Right kidney (tissue), 9 donors: ENCODE measurements at places on chromosomes 12 and 14.

DNA sequence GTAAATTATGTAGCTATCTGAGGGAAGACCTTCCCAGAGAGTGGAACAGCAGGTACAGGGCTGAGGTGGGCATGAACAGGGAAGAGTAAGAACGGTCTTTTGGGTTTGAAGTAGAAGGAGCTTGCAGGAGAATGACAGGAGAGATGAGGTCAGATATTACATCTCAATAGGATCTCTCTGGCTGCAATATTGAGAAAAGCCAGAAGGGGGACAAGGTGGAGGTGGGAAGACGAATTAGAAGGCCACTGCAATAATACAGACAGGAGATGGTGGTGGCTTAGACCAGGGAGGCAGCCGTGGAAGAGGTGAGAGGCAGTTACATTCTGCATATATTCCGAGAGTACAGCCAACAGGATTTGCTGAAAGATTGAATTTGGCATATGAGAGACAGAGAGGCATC is 310.2 kb downstream of the APAF1 start:
- no peak for DNase-seq

GRCh38 chr14:90681929-90682328 is 134.3 kb downstream of the TTC7B start:
- DNase-seq = no peak

- DNase-seq = no peak
These were observed 90.2 kb downstream of the NTN4 start for GRCh38 chr12:95700316-95700785.

DNA sequence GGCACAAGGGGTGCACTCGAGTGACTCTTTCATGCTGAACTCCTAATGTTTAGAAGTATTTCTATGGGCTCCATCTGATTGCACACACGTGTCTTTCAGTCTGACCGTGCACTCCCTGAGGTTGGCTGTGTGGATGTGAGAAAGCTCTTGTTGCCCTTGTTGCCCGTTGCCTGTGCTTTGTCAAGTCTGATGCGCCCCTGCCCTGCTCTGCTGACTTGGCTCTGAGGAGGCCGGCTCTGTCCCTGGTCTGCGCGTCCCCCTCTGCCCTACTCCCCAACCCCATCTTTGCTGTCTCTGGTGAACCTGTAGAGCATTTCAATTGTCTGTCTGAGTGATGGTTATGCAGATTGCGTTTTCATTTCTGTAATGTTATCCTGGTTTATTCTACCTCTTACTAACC is 802.3 kb downstream of the NRXN3 start:
- DNase-seq = no peak

DNA sequence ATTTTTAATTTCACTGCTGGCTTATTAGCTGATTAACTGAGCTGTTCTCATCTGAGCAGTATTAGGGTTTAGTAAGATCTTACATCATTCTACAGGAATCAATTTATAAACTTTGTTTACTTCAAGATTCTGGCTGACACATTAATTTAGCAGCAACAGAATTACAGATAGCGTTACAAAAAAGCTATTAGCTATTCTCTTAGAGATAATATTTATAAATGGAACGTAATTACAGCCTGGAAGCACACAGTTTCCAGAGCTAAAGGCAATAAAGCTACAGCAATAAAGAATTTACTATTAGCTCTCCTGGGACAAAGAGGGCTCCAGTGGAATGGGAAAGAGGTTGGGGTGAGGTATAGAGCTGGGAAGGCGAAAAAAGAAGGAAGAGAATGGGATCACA is 34.7 kb downstream of the PDE6H start:
- no peak for DNase-seq

GRCh38 chr14:95162641-95163040 is 5.3 kb upstream of the DICER1 start:
- no peak for DNase-seq

DNA sequence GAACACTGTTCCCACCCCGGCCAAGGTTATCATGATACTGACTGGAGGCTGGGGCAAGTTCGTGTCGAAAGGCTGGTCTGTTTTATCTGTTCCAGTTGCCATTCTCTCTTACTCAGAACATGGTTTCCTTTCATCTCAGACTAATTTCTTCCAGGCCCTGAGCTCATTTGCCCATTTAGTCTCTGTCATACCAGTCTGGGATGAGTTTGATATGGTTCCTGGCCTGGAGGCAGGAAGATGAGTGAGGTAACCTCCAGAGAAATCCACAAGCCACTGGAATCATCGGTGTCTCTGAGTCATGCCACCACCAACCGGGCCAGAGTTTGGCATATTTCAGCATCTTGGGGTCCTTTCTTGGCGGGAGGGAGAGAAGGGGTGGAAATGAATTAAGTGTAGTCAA is 114.7 kb downstream of the NTF3 start:
- no peak for DNase-seq

- no peak for DNase-seq
These were observed 78.8 kb upstream of the RTL1 start for GRCh38 chr14:100982353-100982752.

DNA sequence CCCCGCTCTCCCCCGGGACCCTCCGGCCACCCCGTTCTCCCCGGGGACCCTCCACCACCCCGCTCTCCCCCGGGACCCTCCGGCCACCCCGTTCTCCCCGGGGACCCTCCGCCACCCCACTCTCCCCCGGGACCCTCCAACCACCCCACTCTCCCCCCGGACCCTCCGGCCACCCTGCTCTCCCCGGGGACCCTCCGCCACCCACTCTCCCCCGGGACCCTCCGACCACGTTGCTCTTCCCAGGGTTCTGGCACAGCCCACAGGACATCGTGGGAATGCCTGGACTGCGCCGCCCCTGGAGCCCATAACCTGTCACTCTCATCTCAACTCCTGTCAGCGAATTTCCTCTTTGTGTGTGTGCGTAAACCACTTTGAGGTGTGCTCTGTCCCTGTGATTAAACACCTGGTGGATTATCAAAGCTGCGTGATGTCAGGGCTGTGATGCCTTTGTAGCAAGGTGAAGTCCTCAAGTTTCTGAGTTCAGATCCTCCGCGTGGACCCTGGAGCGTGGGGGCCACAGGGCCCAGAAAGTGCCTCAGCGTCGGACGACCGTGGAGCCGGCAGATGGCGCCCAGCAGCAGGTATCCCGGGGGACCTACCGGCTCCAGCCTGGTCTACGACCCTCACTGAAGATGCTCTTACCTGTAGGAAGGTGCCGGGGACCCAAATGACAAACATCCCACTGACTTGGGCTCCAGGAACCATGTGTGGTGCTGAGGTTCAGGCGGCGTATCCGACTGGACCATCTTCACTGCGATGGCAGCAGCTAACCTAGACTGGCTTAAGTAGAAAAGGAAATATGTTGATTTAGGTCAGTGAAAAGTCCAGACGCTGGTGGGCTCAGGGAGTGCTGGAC is 63.2 kb upstream of the GALNT9 start:
- no peak for DNase-seq

- peak; percentile 27 for DNase-seq
These were observed 2.6 kb downstream of the SMIM41 start for GRCh38 chr12:52082026-52082668.

GRCh38 chr12:93183940-93184671 is 193.6 kb upstream of the NUDT4 start:
- peak; percentile 27 for DNase-seq

DNA sequence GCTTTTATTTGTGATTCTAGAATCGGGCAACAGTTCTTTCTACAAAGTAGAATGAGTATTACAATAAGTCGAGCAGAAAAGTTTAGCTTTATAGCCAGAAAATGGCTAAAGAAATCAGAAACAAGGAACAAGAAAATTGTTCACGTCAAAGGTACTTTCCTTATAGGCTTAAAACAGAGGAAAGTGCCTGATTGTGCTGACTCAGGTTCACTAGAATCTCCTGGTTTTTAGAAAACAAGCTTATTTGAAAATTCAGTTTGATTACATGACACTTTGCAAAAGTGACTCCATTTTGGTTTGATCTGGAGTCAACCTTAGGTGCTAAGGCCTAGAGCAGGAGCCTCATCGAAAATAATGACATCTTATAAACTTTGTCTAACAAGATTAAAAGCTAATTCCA is 564.7 kb upstream of the FLRT2 start:
- no peak for DNase-seq

GRCh38 chr12:76623931-76624330 is 64.4 kb upstream of the OSBPL8 start:
- no peak for DNase-seq

DNA sequence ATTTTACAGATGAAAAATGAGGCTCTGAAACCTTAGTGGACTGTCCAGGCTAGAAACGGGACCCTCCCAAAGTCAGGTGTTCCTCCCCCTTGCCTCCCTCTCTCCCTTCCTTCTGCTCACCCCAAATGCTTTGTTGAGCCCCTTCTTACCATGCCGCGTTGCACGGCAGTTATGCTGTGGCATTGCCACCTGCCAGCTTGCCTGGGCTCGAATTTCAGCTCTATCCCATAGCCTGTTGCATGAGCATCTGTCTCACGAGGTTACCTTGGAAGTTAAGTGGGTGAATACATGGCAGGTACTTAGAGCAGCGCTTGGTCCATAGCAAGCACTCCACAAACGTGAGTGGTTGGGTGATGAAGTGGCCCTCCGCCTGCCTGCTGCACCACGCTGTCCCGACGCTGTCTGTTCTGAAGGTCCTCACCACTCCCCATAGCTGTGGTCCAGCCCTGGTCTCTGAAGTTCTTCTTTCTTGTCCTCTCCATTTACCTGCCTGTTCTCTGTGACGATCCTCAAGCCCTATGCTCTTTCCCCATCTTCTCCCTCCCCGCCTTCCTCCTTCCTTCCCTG is 269.9 kb downstream of the CACNA1C start:
- DNase-seq = no peak

GRCh38 chr12:57882575-57882974 is 36.0 kb upstream of the CTDSP2 start:
- DNase-seq = no peak

GRCh38 chr12:69509308-69509736 is 39.1 kb downstream of the FRS2 start:
- no peak for DNase-seq

GRCh38 chr14:91415794-91416743 is 1.6 kb downstream of the CCDC88C start:
- no peak for DNase-seq

- no peak for DNase-seq
These were observed 43.7 kb upstream of the BDKRB2 start for GRCh38 chr14:96160913-96161310.

DNA sequence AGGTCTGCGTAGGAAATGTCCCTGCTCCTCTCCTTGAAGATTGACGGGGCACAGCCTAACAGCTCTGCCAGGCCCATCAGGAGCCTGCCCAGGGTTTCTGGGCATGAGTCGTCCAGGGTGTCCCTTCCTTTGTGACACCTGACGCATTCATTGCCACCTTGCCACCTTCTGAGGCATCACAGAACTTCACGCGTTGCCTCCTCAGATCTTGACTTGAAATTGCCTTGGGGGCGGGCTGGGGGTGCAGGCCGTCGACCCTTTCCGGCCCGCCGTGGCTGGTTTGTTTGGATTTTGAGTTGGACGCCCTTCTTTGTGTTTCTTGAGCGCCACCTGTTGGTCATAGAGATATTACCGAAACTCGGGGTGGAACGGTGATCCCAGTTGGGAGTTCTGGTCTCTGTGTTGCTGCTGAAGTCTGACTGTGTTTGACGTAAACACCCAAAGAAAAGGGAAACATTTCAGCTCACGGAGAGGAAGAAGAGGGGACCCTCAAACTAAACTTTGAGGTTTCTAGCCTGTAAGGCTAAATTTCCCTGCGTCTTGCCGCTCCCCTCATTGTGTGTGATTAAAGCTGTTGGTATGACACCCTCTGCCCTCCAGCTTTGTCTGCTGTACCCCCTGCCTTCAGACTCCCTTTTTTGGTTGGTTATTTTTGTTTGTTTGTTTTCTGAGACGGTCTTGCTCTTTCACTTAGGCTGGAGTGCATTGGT is 44.6 kb downstream of the MLXIP start:
- peak; percentile 84 for DNase-seq

DNA sequence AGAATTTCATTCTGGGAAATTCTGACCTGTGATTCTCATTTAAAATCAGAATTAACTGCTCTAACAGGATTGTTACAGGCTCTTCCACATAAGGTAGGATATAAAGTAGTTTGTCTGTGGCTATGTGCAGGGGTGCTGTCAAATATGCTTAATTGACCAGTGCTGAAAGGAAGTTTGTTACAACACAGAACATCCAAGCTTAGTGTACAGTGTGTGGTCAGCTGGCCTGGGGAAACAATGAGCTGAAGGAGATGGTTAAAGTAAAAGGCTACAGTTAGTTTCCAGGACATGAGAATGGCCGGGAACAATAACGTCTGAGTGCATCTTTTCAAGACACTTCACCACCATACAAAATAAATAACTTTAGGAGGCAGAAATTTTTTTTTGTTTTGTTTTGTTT is 68.0 kb downstream of the PKP2 start:
- no peak for DNase-seq

- DNase-seq = no peak
These were observed 24.4 kb downstream of the FBXW8 start for GRCh38 chr12:116934908-116935705.

- no peak for DNase-seq
These were observed 308.4 kb downstream of the BCL11B start for GRCh38 chr14:98963610-98964009.

- no peak for DNase-seq
These were observed 48.7 kb downstream of the CCDC88C start for GRCh38 chr14:91368776-91369416.

DNA sequence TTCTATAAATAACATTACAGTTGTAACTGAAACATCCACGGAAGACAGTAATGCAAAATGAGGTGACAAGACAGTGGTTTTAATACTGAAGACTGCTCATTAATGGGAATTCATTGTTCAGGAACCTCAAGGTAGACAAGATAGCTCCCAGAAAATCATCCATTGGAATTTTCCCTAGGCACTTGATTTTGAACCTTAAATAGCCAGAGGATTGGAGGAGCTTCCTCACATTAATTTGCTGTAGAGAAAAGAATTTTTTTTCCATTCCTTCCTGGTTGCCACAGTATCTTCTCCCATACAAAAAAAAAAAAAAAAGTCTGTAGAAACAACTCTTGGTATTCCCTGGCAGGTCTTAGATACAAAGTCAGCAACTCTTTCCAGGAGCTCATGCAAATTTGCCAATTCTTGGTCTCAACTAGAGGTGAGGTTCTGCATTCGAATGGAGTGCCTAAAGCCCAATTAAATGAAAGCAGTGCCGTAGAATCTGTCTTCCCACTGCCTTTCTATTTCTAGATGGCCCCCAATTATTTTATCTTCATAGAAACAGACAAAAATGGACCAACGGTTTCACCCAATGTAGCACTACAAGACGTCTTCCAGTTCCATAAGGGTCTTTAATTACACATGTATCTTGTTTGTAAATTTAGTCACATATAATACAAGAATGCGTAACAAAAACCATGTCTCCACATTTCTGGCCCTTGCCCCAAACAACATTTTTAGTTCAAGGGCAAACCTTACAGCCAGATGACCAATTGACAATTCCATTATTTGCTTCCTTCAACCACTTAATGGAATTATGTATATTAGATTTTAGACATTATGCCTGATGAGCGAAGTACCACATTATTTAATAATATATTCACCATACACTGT is 13.5 kb downstream of the SLC38A2 start:
- no peak for DNase-seq
